ENCODE measurements at places on chromosomes 11 and 22. TPM values are rescaled to one million over a fixed set of nuclear protein-coding genes. Genes with fewer than 3 reads are reported as not detected.

- no peak for DNase-seq
These were observed 663 bp upstream of the LARGE2 start for GRCh38 chr11:45921561-45922424.

The ZBED5 gene
- total RNA-seq = 30.8 TPM

The ENTHD1 gene
- not detected for total RNA-seq

GRCh38 chr11:126344141-126345080, 11.1 kb upstream of the ST3GAL4 start:
- no peak for DNase-seq

GRCh38 chr22:42955087-42955635, 59.8 kb downstream of the PACSIN2 start:
- DNase-seq = no peak

The PELI3 gene
- total RNA-seq = 3.9 TPM

The ACTN3 gene
- under 0.01 TPM for total RNA-seq

The SPA17 gene
- 14.4 TPM for total RNA-seq

The BDNF gene
- 174 TPM for total RNA-seq

GRCh38 chr11:35543481-35543880, 18.1 kb upstream of the PAMR1 start:
- no peak for DNase-seq

The SCGB1C1 gene
- total RNA-seq = not detected

DNA sequence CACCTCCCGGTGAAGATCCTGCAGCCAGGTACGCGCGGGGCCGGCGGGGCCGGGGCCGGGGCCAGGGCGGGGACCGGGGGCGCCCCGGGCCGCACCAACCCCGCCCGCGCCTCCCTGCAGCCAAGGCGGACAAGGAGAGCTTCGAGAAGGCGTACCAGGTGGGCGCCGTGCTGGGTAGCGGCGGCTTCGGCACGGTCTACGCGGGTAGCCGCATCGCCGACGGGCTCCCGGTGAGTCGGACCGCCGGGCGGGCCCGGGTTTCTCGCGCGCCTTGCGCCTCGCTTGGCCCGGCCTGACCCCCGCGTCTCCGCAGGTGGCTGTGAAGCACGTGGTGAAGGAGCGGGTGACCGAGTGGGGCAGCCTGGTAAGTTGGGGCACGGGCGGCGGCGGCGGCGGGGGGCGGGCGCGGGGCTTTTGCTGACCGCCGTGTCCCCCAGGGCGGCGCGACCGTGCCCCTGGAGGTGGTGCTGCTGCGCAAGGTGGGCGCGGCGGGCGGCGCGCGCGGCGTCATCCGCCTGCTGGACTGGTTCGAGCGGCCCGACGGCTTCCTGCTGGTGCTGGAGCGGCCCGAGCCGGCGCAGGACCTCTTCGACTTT, 531 bp downstream of the PIM3 start:
- DNase-seq = no peak

The CRYBB3 gene
- total RNA-seq = not detected

DNA sequence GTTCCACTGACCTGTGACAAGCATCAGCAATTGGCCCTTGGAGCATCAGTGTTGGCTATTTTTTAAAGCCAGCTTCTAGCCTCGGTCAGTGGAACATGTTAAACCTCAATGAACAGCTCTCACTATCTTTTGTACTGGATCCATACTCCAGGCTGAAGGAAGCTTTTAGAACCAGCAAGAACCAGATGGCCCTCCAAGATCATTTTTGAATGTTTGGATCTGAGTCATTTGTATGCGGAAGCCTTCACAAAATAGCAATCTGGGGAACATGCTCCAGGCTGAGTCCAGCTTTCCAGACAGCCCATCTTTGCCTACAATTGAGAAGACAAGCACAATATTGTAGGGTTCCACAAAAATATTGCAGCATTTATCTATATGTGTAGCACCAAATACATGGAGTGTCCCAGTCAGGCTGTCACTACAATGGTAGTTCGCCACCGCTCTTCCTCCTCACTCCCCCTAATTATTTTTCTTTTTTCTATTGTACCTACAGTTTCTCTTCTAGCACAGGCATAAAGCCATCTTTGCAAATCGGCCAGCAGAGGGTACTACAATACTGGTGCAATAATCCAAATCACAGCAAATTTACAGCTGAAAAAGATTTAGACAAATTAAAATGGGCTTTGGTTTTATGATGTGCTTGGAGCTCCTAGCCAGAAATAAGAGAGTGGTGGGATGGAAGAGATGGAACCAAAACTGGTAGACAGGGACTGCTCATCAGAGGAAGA, 177.4 kb upstream of the BLID start:
- peak; percentile 37 for DNase-seq

DNA sequence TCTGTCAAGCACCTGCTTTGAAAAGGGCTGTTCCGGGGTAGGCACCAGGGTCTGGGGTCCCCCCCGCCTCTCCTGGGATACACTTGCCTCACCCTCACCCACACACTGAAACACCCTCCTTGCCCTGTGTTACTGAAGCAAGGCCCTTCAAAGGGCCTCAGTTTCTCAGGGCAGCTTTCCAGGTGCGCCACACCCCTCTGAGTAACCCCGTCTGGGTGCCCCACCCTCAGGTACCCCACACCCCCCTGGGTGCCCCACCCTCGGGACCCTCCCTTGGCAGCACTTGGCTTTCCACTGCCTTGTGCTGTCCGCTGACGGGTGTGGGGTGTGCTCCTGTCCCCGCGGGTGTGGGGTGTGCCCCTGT, 413.6 kb downstream of the TBC1D22A start:
- DNase-seq = no peak

DNA sequence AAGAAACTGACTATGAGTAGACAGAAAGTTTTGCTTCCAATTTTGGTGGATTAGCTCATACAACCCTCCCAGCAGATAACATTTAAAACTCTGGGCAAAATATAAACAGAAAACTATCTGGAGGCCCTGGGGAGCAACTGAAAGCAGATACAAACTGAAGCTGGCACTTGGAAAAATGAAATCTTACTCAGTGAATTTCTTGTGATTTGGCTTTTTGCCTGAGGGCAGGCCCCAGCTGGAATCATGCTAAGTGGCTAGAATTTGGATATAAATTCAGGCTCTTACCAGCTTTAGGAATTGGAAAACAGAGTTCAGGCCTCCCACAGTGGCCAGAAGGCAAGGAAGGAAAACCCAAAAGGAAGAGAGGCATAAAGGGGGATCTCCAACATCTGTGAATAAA, 85.8 kb downstream of the EFCAB6 start:
- DNase-seq = peak; percentile 11

- DNase-seq = peak; percentile 100
These were observed 38.1 kb downstream of the NUP50 start for GRCh38 chr22:45201678-45202332.

DNA sequence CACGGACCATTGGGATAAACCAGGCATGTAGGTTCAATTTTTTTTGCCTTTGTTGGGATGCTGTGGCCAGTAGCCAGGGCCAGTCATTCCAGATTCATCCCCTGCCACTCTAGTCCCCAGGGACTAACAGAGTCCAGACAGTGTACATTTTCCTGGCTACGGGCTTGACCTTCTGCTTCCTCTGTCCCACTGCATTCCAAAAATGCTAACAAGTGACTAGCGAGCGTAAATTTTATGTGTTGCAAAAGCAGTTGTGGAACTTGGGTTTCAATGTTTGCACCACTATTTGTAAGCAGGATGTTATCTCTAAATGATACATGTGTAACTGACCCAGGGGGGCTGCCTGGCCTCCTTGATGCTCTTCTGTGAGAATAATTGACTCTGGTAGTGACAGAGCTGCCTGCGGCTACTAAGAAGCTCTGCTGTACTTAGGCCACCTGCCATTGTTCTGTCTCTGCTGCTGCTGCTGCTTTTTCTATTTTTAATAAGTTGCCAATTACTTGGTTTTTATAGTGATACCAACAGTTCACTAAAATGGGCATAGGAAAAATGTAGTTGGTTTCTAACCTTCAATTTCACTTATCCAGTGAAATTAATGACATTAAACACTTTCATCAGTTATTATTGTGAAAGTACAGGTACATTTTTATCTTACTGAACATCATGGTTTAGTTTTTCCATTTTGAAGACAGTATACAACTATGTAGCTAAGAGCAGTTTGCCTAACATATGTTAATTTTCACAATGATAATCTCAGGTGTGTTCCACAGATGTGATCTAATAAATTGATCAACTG, 26.8 kb downstream of the TNRC6B start:
- DNase-seq = peak; percentile 73

DNA sequence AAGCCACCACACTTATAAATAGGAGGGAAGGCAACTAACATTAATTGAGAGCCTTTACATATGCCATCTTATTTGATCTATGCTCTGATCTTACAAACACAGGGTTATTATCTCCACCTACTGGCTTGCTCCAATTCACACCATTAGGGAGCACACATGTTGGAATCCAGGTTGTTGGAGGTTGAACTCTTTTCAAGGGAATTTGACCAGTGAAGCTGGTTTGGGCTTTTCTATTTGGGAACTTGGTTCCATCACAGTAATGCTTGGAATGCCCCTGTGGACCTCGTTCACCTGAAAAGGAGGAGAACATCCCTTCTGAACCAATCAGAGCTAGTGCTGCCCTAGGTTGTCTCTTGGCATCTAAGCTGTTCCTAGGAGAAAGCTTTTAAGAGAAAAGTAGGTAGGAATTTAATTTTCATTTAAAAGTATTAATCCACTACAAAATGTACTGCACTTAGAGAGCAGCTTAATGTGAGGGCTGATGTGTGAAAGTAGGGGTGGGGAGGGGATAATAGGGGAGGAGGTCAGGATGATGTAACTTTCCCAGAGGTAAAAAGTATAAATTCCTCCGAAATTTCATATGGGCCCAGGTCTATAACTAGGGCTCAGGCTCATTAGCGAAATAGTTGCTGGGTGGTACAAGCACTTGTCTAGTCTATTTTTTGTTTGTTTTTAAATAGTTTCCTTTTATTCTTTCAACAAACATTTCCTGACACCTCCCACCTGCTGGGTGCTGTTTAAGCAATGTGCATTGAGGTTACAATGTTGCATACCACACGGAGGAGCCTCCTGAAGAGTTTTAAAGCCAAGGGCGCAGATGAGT, 7.6 kb upstream of the MICAL2 start:
- no peak for DNase-seq

The MS4A14 gene
- not detected for total RNA-seq

DNA sequence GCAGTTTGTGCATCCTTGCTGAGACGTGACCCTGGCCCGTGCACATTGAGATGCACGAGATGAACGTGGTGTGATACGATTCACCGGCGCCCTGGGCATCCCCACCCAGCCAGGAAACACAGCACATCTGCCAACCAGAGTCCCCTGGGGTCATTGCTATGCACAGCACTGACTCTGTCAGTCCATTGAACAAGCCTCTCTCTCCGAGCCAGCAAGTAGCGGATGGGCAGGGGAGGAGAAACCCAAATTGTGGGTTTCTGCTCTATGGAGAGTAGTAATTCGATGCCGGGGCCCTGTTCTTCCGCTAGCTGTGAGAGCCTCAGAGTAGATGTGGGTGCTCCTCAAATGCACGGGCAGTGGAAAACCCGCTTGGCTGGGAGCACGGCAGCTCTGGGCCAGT, 85.1 kb downstream of the ARHGAP8 start:
- no peak for DNase-seq
